Purkinje cell (primary cell): ENCODE measurements at places on chromosomes 5 and 9. TPM values are rescaled to one million over a fixed set of nuclear protein-coding genes. Genes with fewer than 3 reads are reported as not detected.

The SCGB3A2 gene
- polyA plus RNA-seq, result not detected in 2 replicates

The IL9 gene
- polyA plus RNA-seq, result not detected in 2 replicates

The LVRN gene
- not detected in 2 replicates for polyA plus RNA-seq

The PRDM9 gene
- polyA plus RNA-seq, result not detected in 2 replicates

The PLPP7 gene
- polyA plus RNA-seq, result 5.1 and 9.4 TPM in 2 replicates

The CNTNAP3B gene
- polyA plus RNA-seq, result 6.5 and 8.5 TPM in 2 replicates

The NHP2 gene
- polyA plus RNA-seq, result 189 and 204 TPM in 2 replicates

The PTPN3 gene
- polyA plus RNA-seq, result 0.07 and 0.67 TPM in 2 replicates

The GLRA1 gene
- 0.35 TPM in 1 of 2 replicates, not detected in the other for polyA plus RNA-seq

The IFNA21 gene
- not detected in 2 replicates for polyA plus RNA-seq

The CDC25C gene
- polyA plus RNA-seq, result not detected in 2 replicates

The ADGRD2 gene
- not detected in 2 replicates for polyA plus RNA-seq

The QRFP gene
- not detected in 2 replicates for polyA plus RNA-seq

The FAM200C gene
- polyA plus RNA-seq, result 3.8 and 8.1 TPM in 2 replicates

The SH3PXD2B gene
- 1.0 and 1.6 TPM in 2 replicates for polyA plus RNA-seq

The PLPP1 gene
- 128 and 165 TPM in 2 replicates for polyA plus RNA-seq

The SETD9 gene
- polyA plus RNA-seq, result 0.91 and 7.0 TPM in 2 replicates

The FBP1 gene
- 0.59 TPM in 1 of 2 replicates, not detected in the other for polyA plus RNA-seq

The JAKMIP2 gene
- polyA plus RNA-seq, result 49.0 and 63.1 TPM in 2 replicates

The HSPA9 gene
- polyA plus RNA-seq, result 208 TPM in 2 replicates

The KCNN2 gene
- 38.7 and 43.6 TPM in 2 replicates for polyA plus RNA-seq

The SUSD3 gene
- not detected in 2 replicates for polyA plus RNA-seq

The FTMT gene
- not detected in 2 replicates for polyA plus RNA-seq

The SLC45A2 gene
- 1.8 TPM in 1 of 2 replicates, not detected in the other for polyA plus RNA-seq

The CDH10 gene
- polyA plus RNA-seq, result 13.7 and 18.7 TPM in 2 replicates

The DMRT3 gene
- polyA plus RNA-seq, result not detected in 2 replicates

The TMEFF1 gene
- not detected in 2 replicates for polyA plus RNA-seq

The PCBD2 gene
- polyA plus RNA-seq, result 4.4 and 5.6 TPM in 2 replicates

The HK3 gene
- 1.5 TPM in 1 of 2 replicates, not detected in the other for polyA plus RNA-seq

The IFNA2 gene
- polyA plus RNA-seq, result 0.22 TPM in 1 of 2 replicates, not detected in the other

The LRRC19 gene
- polyA plus RNA-seq, result 0.30 TPM in 1 of 2 replicates, not detected in the other

The MAPK9 gene
- polyA plus RNA-seq, result 55.8 and 58.0 TPM in 2 replicates

The ORM1 gene
- 1.4 and 3.5 TPM in 2 replicates for polyA plus RNA-seq

The IFNA16 gene
- not detected in 2 replicates for polyA plus RNA-seq

The FAM81B gene
- polyA plus RNA-seq, result 19.6 and 22.3 TPM in 2 replicates

The SPATA31A3 gene
- polyA plus RNA-seq, result not detected in 2 replicates

The COL27A1 gene
- 1.8 and 2.9 TPM in 2 replicates for polyA plus RNA-seq

The DRD1 gene
- 10.2 and 14.1 TPM in 2 replicates for polyA plus RNA-seq

The SRD5A1 gene
- polyA plus RNA-seq, result 17.3 and 23.4 TPM in 2 replicates

The NAIP gene
- 1.5 and 7.6 TPM in 2 replicates for polyA plus RNA-seq

The CENPK gene
- 20.2 and 25.0 TPM in 2 replicates for polyA plus RNA-seq

The LRRC70 gene
- 0.35 TPM in 1 of 2 replicates, not detected in the other for polyA plus RNA-seq

The GABRA1 gene
- polyA plus RNA-seq, result 1,009 and 1,123 TPM in 2 replicates

The FAM78A gene
- polyA plus RNA-seq, result 0.24 TPM in 1 of 2 replicates, not detected in the other

The LRRC26 gene
- not detected in 2 replicates for polyA plus RNA-seq

The PTGER4 gene
- not detected in 2 replicates for polyA plus RNA-seq

The LMAN2 gene
- polyA plus RNA-seq, result 8.0 and 18.3 TPM in 2 replicates

The PCDHA1 gene
- polyA plus RNA-seq, result 5.3 and 10.1 TPM in 2 replicates

The GALNT12 gene
- polyA plus RNA-seq, result 1.2 TPM in 1 of 2 replicates, not detected in the other

The TUSC1 gene
- polyA plus RNA-seq, result 2.6 and 3.9 TPM in 2 replicates
